ENCODE measurements at places on chromosomes 3 and 15.

DNA sequence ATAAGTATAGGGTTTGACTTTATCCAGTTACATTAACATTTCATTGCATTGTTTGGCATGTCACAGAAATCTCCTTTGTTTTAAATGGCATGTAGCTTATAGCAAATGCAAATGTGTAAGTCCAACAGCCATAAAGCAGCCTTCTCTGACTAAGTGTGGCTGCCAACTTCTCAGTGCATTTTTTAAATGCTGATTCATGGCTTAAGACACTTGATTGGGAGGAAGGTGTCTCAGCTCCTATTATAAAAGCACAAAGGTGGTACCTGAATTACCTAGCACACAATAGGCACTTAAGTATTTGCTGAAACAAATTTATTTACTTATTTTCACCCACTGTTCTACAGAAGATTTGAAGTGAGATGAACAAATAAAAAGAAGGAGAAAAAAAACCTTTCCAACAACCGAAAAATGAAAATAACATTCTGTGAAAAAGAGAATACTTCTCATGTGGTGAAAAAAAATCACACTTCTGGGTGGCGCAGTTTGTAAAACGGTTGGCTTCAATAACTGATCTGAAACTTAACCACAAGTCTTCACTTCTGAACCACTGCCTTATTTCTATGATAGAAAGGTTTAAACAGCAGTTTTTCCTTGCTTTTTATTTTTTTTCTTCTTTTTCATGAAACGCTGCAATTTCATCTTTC lies 105.5 kb upstream of the ICE2 start:
- DNase-seq = peak; percentile 17

- DNase-seq = no peak
Measured at GRCh38 chr3:192408647-192409200, 318.6 kb downstream of the FGF12 start.

GRCh38 chr15:101434032-101434920 lies 55.2 kb downstream of the PCSK6 start:
- DNase-seq = no peak

GRCh38 chr3:54008099-54008498 lies 114.3 kb upstream of the CACNA2D3 start:
- no peak for DNase-seq

DNA sequence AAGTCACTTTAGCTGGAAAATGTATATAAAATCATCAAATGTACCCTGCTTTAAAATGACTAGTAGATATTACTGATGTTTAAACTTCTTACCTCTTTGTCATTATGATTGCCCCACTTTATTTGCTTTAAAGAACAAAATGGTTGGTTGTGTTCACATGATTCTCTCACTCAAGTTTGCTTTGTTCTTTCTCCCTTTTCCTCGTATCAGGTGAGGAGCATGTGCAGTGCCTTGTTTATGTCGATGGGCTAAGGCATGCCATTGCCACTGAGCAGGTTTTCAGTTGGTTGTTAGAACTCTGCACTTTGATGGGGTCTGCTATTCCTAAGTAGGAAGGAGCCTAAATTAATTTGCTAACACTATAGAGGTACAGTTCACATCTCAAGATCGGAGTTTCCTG lies 5.3 kb downstream of the MAP2K5 start:
- DNase-seq = no peak

- peak; percentile 71 for DNase-seq
Measured at GRCh38 chr3:148955544-148956346, 35.6 kb upstream of the GYG1 start.

DNA sequence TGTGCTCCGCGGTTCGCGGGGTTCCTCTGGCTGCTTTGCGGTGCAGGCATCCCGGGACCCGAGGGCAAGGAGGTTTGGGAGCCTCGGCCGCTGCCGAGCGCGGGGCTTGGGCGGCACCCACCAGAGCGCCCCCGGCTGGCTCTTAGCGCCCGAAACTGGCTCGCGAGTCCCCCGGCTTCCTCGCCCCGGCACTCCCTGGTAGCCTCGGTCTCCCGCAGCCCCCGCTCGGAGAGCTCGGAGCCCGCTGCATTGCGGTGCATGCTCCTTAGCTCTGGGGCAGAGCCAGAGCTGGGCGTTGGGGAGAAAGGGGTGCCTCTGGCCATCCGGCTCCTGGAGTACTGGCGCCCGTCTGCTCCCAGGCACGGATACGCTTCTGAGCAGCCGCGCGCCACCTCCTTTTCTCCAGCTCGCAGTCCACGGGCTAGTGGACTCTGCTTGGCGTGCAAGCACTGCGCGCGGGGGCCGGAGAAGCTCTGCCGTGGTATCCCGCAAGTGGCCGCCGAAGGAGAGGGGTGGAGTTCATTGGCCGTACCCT lies 753 bp downstream of the EPHB1 start:
- no peak for DNase-seq

DNA sequence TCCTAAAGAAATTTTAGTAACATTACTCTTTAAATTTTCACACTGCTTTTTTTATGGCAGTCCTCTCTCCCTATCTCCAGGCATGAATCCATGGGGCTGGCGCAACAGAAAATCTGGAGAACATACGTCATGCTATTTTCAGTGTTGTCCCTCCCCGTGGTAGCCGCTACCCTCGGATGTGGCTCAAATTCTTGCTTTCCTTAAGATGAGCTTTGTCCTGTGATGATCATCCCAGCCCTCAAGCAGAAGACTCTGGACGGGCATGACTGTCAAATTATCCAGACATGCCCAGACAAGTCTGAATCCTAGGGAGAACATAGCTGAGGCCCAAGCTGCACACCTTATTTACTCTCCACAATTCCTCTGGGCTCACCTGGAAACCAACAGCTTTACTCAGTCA lies 49.1 kb downstream of the FMN1 start:
- no peak for DNase-seq

GRCh38 chr3:38604246-38604645 lies 45.2 kb downstream of the SCN5A start:
- no peak for DNase-seq
